ENCODE measurements at places on chromosomes 2 and 18.

DNA sequence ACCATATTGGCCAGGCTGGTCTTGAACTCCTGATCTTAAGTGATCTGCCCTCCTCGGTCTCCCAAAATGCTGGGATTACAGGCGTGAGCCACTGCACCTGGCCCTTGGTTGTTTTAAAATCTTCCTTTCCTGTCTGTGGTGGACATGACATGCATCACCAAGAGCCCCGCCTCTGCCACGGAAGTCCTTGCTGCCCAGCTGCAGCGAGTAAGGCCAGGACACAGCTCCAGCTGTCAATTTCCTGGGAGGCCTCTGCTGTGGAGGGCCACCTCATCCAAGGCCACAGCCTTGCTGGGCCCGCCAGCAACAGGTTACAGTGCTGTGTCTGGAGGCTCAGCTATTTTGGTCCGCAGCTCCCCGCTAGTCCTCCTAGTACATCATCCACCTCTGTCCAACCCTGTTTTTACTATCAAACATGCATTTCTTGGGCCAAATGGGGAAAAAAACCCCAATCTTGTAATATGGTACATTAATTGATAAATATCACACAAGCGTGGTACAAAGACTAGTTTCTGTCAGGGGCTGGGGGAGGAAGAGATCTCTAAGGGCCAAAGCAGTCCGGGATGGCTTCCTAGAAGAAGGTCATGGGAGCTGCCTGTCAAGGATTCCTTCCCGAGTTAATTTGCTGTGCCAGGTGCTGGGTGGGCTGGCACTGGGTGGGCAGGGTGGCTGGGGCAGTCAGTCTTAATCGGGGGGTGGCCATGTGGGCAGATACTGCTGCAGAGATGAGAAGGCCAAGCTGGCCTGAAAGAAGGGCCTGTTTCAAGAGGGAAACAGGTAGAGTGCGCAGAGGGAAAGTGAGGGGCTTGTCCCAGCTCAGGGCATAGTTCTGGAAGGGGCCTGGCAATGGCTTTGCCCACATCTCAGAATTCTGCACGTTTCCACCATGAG is 100.5 kb downstream of the INHBB start:
- no peak for DNase-seq

GRCh38 chr2:170924969-170925368 is 4.1 kb upstream of the GORASP2 start:
- no peak for DNase-seq

- DNase-seq: peak; percentile 57
These were observed 2.5 kb downstream of the HPCAL1 start for GRCh38 chr2:10305254-10305635.

DNA sequence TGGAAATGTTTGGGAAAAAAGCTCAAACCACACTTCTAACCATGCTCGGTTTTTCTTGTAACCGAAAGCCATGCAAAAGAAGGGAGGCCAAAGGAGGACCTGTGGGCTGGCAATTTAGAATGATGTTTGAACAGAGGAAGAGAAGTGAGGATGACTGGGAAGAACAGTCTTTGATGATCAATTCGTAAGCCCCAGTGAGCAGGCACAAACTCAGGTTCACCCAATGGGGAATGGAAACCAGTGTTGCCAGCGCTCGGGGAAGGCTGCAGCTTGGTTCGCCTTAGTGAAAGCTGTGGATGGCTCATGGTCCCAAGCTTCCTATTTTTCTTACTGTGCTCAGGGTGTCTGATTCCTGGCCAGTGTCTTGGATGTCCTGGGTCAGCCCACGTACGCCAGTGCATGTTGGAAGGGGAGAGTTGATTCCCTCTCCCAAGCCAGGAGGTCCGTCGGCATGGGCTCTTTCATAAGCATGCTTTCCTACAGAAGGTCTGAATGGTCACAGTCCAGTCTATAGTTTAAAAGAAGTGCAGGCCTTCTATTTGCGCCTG is 79.2 kb downstream of the VAPA start:
- no peak for DNase-seq

DNA sequence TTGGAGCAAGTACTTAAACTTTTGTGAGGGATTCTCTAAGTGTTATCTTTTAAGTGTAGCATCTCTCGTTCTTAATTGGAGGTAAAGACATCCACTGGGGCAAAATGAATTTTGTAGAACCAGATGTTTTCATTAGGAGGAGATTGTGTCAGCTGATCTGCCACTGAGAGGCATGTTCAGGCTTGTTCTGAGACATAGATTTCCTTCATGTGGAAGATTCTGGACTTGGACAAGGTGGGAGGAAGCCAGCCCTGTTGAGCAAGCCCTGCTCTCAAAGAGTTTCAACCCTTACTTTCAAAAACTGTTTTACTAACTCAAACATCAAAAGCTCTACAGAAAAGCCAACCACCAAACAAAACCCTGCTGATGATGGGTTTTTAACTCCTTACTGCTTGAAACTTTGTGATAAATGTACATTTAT is 6.5 kb downstream of the MAP4K4 start:
- no peak for DNase-seq

GRCh38 chr18:48430150-48430549 is 21.0 kb upstream of the ZBTB7C start:
- DNase-seq: no peak

GRCh38 chr18:45764000-45764686 is 40.2 kb downstream of the SLC14A1 start:
- no peak for DNase-seq

GRCh38 chr2:106090916-106091618 is 103.0 kb downstream of the UXS1 start:
- no peak for DNase-seq

DNA sequence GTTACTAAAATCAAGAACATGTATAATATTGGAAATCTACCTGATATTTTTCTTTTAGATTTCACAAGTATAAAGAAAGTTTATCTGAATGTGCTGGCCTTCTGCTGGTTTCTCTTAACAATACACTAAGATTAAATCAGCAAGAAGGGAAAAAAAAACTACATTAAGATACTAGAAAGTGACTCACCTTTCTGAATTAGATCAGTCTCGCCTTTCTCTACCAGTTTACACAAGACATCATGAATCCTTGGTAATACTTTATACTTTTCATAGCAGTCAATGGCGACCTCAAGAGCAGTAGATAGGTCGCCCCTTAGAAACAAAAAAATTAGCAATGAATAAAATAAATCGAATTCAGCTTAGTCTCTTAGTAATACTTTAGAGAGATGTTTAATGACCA is 61.2 kb downstream of the LRPPRC start:
- DNase-seq: no peak

- DNase-seq: no peak
These were observed 49.3 kb downstream of the SLC35F5 start for GRCh38 chr2:113707106-113707505.

DNA sequence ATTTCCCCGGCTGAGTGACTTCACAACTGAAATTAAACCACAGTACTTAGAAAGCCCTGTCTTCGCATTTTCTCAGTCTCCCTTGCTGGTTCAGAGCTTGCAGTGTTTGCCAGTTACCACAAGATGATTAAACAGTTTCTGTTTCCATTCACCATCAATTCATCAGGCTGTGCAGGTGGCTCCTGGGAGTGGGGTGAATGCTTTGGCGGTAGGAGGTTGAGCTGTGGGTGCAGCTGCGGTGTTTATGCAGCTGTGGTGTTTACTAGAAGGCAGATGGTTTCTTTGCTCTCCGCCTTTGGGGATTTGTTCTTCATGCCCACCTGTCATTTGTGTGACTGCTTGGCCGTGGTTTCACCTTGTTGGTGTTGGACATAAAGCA is 16.1 kb downstream of the ACOXL start:
- peak; percentile 82 for DNase-seq

GRCh38 chr18:57885931-57886330 is 82.8 kb upstream of the ATP8B1 start:
- DNase-seq: no peak

- DNase-seq: no peak
These were observed 404.4 kb downstream of the TRIB2 start for GRCh38 chr2:13121096-13121495.

DNA sequence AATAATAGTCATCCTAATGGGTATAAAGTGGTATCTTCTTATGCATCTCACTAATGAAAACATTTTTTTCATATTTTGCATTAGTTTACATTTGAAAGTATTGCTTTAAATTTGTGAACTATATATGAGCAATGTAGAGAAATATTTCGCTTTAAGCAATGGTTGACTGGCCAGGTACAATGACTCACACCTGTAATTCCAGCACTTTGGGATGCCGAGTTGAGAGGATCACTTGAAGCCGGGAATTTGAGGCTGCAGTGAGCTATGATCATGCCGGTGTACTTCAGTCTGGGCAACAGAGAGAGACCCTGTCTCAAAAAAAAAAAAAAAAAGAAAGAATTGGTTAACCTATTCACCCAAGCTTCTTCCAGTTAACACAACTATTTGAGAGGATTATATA is 15.1 kb downstream of the ZCCHC2 start:
- no peak for DNase-seq

- DNase-seq: peak; percentile 91
These were observed at the start of the genes GEN1 and SMC6 for GRCh38 chr2:17753803-17754663. TSS of gene GEN1 (plus strand) at chr2:17754138. CDS start at chr2:17759944, 5,806 bp downstream. TSS of gene SMC6 (minus strand) at chr2:17753810. CDS start at chr2:17745946, 7,864 bp downstream.

- DNase-seq: no peak
These were observed 97.4 kb downstream of the EIPR1 start for GRCh38 chr2:3280197-3280596.

DNA sequence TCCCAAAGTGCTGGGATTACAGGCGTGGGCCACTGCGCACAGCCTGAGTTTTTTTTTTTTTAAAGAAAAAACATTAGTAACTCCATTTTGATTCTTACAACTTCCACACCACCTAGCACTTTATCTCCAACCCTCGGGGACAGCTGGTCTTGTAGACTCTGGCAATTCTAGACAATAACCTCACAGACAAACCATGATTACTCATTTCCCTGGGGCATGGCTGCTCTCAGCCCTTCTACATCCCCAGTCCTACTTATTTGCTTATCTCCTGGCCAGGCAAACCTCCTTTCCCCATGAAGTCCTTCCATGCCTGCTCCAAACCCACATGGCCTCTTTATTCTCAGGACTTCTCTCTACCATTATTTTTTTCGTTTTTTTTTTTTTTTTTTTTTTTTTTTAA is 91.1 kb downstream of the ACTR3 start:
- no peak for DNase-seq

DNA sequence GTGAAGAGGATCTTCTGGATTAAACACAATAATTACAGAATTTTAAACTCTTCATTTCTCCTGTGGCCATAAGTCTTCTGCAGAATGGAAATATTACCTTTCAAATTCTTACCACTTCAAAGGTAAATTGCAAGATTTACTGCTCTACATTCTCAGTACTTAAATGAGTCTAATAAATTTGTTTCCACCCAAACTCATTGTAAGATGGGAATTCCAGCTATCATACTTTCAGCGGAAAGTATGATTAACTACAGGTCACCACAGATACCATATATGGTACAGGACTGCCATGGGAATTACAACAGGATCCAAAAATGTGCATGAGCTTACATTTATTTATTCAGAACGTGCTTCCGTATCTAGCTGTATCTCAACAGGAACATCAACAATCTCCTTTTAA is 3.1 kb downstream of the DSC3 start:
- DNase-seq: no peak

DNA sequence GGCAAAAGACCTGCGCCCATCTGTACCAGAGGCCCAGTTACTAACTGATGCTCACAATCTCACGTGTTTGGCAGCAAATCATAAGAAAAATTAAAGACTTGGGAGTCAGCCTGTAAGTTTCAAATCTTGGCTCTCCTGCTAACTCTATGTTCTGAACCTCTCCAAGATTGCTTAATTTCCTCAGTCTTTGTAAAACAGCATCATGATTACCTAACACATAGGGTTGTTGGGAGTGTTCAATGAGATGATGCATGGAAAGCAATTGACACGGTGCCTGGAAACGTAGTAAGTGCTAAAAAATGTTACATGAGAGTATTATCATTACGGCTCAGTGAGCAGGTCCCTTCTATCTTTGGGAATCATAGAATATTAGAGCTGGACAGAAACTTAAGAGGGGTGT is 497.6 kb upstream of the TCF4 start:
- DNase-seq: no peak

- no peak for DNase-seq
These were observed 660.7 kb upstream of the RAB6C start for GRCh38 chr2:129318581-129319421.

DNA sequence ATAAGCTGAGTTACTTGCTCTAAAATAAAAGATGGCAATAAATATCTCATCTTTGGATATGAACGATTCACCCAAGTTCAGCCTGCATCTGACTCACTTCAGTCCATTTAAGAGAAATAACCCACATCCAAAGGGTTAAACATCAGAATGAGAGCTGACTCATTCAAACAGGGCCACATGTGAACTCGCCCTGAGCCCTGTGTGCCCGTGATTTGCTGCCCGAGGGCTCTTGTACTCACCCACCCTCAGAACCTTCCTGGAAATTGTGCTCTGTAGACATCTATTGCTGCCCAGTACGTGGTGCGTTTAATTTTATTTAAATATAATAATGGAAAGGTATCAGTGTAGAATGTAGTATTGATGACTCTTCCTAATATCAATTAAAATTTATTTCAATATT is 66.9 kb upstream of the RBM44 start:
- DNase-seq: peak; percentile 75

GRCh38 chr2:192313773-192314172 is 119.0 kb upstream of the TMEFF2 start:
- DNase-seq: no peak

GRCh38 chr2:5926871-5927512 is 234.8 kb downstream of the SOX11 start:
- DNase-seq: no peak

- no peak for DNase-seq
These were observed 134.5 kb downstream of the NEDD4L start for GRCh38 chr18:58178511-58178910.

- peak; percentile 58 for DNase-seq
These were observed 158.4 kb downstream of the SETBP1 start for GRCh38 chr18:44838971-44839666.
